Suppressor macrophage treated with lipopolysaccharide for 1 hour (primary cell): ENCODE measurements at places on chromosomes 3 and 15.

DNA sequence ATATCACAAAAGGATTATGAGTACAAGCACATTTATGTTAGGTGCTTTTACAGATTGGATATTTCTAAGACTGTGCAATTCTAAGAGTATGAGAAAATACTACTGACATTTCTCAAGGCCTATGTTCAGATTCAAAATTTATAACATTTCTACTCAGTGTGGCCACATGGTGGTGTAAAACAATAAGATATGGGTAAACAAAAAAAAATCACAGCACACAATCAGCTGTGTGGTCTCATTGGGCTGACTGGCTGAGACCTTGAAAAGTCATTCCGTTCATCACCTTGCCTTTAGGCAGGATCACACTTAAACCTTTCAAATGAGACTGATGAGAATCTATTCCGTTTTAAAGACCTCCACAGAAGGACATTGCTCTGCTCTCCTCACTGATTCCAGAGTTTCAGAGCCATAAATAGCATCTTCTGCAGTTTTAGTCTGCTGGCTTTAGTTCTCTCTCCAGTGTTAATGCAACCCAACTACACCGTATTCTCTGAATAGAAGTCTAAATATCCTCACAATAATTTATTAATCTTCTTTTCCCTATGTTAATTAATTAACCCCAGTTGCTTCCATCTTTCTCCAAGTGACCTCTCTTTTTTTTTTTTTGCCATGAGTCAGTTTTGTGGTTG lies 158.2 kb downstream of the SPATA16 start:
- DNase-seq, result no peak

- DNase-seq, result no peak
These were observed 50.2 kb downstream of the CPN2 start for GRCh38 chr3:194300936-194301335.

GRCh38 chr3:32175607-32176197 lies 62.8 kb upstream of the CMTM8 start:
- DNase-seq, result peak; percentile 91

DNA sequence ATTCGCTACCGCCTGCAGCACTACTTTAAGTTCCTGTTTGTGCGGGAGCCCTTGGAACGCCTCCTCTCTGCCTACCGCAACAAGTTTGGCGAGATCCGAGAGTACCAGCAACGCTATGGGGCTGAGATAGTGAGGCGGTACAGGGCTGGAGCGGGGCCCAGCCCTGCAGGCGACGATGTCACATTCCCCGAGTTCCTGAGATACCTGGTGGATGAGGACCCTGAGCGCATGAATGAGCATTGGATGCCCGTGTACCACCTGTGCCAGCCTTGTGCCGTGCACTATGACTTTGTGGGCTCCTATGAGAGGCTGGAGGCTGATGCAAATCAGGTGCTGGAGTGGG lies 995 bp downstream of the CHST14 start:
- no peak for DNase-seq

- DNase-seq, result no peak
These were observed 53.5 kb downstream of the SEMA5B start for GRCh38 chr3:122973893-122974615.

DNA sequence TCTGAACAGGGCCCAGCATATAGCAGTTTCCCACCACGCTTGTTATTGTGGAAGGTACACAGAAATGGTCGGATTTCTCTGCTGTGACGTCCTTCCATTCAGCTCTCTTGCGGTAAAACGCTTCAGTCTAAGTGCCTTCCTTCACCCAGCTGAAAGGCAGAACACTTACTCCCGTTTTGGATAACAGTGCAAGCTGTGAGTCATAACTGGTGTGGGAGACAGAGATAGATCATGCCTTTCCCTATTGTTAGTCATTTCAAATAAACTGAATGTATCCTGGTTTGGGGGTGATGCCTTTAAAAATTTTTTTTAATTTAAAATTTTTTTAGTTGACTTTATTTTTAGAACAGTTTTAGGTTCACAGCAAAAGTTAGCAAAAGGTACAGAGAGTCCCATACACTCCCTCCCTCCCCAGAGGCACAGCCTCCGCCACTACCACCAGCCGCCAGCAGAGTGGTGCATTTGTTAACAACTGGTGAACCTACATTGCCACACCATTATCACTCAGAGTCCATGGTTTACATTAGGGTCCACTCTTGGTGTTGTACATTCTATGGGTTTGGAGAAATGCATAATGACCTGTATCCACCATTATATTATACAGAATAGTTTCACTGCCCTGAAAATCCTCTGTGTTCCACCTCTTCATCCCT lies 94.9 kb upstream of the NSMCE3 start:
- no peak for DNase-seq

GRCh38 chr3:152155246-152156020 lies 113.3 kb upstream of the MBNL1 start:
- DNase-seq, result no peak

- DNase-seq, result no peak
These were observed 80.0 kb downstream of the MITF start for GRCh38 chr3:69819282-69819681.

- no peak for DNase-seq
These were observed 51.5 kb downstream of the MYL3 start for GRCh38 chr3:46811615-46812236.

DNA sequence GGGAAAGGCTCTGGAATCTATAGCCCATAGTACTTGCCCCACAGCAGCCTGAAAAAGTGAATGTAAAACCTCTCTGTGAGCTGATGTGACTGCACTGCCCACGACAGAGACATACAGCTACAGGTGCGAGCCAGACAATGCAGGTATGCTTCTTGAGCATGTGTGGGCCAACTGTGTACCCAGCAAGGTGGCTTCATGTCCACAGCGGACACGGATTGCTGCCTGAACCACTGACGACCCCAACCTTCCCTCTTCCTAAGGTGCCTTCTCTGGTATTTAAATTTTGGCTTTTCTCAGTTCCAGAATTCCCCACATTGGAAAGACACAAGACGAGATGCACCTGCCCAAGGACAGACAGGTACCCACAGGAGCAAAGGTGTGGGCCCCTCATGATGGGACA lies 65.8 kb downstream of the SCN5A start:
- no peak for DNase-seq

- DNase-seq, result no peak
These were observed 50.3 kb upstream of the SELENOK start for GRCh38 chr3:53941950-53942349.

- no peak for DNase-seq
These were observed 96.4 kb downstream of the NSUN3 start for GRCh38 chr3:94159062-94159828.

DNA sequence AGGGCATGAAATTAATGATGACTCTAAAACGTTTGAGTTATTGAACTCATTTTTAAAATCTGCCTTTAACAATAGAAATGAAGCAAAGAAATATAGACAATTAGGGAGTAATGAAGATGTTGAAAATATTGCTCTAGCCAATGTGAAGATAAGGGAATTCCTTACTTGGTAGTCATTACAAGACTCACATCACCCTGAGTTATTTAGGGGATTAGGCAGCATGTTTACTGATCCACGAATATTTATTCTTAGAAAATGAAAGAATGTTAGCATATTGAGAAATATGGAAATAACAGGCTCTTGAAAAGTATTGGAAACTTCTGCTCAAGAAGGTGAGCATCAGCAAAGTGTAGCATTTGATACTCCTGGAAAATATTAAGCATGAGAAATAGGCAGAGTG lies 398.1 kb upstream of the ARPP21 start:
- no peak for DNase-seq

DNA sequence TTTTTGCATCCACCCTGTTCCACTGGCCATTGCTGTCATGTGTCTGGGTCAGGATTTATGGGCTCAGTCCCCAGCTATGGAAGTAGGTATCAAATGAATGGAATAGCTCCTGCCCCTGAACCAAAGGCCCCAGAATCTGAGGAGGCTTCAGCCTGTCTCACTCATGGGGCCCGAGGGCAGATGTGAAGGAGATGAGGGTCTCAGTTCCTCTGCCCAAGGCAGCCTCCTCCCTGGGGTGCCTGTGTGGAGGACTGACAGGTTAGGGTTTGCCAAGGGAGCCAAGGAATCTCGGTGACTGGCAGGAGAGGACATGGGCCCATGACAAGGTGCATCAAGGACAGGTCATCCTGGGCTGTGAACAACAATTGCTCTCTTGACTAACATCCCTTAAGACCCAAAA lies 70.4 kb downstream of the CPN2 start:
- no peak for DNase-seq

DNA sequence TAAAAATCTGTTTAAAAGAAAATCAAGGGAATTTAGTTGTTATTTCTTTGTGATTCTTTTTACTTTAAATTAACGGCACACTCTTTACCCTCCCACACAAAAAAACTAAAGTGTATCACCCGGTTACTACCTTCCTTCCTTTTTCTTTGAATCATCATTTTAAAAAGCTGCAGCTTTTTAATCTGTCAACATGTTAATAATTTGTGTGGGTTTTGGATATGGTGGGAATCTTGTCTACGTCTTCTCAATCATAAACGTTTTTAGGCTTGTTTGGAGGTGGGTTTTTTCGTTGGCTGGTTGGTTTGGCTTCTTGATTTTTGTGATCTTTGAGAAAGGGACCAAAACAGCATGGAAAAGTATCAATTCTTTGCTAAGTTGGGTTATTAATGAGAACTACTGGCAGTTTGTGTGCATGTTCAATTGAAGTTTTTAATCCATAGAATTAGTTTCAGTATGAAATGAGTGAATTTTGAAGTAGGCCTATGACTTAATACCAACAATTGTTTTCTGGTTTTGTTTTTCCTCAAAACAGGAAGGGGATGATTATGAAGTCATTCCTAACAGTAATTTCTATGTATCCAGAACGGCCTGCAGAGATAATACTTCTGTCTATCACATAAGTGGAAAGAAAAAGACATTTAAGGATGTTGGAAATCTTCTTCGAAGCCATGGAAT lies 4.5 kb downstream of the SMC4 start:
- peak; percentile 18 for DNase-seq

DNA sequence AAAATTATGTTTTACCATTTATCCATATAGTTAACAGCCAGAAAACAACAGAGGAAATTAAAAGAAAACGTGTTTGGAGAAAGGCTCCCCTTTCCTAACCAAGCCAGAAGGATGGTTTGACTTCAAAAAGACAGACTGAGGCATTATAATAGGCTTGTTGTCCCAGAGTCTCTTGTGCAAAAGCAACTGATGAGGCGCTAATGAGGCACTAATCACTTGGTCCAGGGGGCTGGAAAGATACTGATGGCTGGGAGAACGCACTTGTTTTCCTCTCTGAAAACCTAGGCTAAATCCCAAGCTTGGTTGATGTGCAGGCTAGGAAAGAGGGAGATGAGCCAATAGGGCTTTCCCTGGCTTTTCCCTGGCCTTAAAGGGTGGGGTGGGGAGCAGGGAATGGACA lies 389.6 kb downstream of the NTRK3 start:
- no peak for DNase-seq

DNA sequence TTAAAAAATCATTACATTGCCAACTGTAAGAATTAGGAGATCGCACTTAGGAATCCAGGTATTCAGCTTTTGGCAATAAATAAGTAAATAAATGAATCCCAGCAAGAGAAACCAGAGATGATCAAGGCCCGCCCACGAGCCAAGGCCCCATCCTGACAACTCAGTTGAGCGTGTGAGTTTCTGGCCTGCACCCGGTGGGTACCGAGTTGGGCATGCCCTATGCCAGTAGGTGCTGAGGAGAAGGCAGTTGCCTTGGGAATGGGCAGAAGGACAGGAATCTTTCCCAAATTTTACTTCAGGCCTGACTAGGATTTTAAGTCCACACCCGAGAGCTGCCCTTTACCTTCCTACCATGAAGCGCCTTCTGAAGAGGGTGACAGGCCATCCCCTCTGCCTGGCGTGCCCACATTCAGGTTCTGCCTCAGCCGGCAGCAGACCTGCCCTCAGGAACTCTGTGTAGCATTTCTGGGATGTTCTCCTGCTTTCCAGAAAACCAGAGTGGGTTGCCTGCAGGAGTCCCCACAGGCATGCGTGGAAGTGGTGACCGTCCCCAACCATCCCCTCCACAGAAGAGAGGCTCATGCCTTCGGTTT lies 99.3 kb upstream of the ALDH1A3 start:
- DNase-seq, result no peak

DNA sequence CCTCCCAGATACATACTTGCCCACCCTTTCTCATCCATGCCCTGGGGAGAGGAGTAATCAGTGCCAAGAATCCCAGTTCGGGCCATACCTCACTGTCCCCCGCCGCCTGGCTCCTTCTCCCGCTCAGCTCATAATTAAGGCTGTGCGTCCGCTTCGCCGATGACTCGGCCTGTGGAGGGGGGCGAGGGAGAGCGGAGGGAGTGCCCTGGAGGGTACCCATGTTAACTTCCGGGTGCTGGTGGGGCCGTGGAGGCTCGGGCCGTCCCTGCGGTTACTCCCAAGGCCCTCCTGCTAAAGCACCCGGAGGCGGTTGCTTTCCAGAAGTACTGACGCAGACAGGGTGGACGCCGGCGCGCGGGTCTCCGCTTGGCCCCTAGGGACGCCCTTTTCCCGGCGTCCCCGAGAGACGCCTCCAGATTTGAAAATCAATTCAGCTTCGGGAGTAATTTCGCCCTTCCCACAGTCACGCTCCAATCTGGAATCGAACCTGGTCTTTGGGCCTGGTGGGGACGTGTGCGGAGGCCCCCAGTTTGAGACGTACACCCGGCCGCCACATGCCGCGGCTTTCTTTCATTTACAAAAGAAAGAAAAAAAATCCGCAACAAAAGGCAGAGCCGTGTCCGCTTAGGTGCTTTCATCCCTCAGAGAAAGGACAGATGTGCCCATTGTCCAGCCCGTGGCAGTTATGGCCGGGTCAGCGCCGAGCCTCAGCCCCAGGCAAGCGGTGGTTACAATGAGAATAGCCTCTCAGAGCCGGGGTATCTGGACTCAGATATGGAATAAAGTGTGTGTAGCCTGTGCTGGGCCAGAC lies 1.0 kb upstream of the ONECUT1 start:
- peak; percentile 20 for DNase-seq
